CD8-positive, alpha-beta memory T cell (primary cell): ENCODE measurements at places on chromosomes 13 and 19. TPM values are rescaled to one million over a fixed set of nuclear protein-coding genes. Genes with fewer than 3 reads are reported as not detected.

DNA sequence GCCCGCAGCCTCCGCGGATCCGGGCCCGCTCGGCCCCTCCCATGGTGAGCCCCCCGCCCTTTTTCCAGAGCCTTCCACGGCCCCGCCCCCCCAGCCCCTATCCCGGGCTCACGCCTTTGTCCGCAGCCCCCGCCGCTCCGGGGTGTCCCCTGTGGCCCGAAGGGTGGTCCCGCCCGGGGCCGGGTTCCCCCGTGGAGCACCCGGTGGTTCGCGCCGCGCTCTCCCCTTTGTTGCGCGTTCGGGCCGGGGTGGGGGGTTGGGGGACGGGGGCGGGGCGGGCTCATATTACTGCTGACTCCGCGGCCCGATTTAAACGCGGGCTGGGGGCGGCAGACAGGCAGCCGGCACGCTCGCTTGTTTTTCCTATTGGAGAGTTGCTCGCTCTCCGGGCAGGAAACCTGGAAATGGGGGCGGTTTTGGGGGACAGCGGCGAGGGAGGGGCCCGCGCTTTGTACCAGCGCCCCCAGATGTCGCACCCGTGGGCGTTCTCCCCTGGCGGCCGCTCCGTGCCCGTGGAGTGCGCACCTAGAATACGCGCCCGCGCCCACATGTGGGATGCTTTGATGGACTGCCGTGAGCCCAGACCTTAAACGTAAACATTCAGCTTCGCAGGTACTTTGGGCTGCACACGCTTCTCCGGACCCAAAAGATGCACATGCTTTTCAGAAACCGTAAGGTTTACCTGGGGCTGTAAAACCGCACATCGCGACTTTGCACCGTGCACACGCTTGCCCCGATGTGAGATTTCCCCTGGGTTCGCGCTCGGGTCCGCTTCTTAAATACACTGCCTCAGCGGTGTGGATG is 699 bp downstream of the PTOV1 start:
- no peaks in the 10 kb centered on the region for H3K27me3 ChIP-seq
- H3K36me3 ChIP-seq = no peaks in the 10 kb centered on the region
- peak; percentile 35 for DNase-seq
- peak overlapping the region; percentile 67 for H3K4me3 ChIP-seq

Gene RAB3A
- 3.8 TPM for total RNA-seq

Gene CEACAM8
- not detected for total RNA-seq

Gene TMEM143
- 11.4 TPM for total RNA-seq

GRCh38 chr13:51714663-51715168 is 89.2 kb downstream of the DHRS12 start:
- DNase-seq = no peak
- H3K27me3 ChIP-seq = no peaks in the 10 kb centered on the region
- no peak overlapping the region for H3K27ac ChIP-seq
- H3K36me3 ChIP-seq = no peaks in the 10 kb centered on the region
- no peak overlapping the region for H3K4me3 ChIP-seq

DNA sequence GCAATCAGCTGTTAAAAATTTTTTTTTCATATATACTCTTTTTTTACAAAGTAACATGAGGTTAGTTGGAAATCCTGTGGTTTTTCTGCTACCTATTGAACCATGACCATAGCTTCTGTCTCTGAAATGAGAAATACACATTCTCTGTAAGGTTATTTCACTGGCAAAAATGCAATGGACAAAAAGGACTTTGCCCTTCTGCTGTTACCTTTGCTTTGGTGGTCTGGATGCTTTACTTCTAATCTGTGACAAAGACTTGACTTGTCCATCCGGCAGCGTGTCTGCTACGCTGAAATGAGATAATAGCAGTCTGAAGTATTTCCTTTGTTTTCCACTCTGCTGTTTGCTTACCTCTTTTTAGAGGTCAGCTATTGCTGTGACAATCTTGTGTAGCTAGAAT is 412.8 kb downstream of the SLITRK6 start:
- H3K27ac ChIP-seq = no peak overlapping the region
- no peaks in the 10 kb centered on the region for H3K27me3 ChIP-seq
- no peak for DNase-seq
- no peak overlapping the region for H3K4me3 ChIP-seq
- no peaks in the 10 kb centered on the region for H3K4me1 ChIP-seq

Gene MEIS3
- not detected for total RNA-seq

- no peaks in the 10 kb centered on the region for H3K27me3 ChIP-seq
- H3K4me1 ChIP-seq = peaks cover 22% of the 10 kb centered on the region
- H3K4me3 ChIP-seq = no peak overlapping the region
- peaks cover 19% of the 10 kb centered on the region for H3K36me3 ChIP-seq
- no peak overlapping the region for H3K27ac ChIP-seq
- DNase-seq = no peak
These were observed 1.3 kb downstream of the EXOSC8 start for GRCh38 chr13:37001921-37002250.

Gene SPRY2
- total RNA-seq = 0.91 TPM

DNA sequence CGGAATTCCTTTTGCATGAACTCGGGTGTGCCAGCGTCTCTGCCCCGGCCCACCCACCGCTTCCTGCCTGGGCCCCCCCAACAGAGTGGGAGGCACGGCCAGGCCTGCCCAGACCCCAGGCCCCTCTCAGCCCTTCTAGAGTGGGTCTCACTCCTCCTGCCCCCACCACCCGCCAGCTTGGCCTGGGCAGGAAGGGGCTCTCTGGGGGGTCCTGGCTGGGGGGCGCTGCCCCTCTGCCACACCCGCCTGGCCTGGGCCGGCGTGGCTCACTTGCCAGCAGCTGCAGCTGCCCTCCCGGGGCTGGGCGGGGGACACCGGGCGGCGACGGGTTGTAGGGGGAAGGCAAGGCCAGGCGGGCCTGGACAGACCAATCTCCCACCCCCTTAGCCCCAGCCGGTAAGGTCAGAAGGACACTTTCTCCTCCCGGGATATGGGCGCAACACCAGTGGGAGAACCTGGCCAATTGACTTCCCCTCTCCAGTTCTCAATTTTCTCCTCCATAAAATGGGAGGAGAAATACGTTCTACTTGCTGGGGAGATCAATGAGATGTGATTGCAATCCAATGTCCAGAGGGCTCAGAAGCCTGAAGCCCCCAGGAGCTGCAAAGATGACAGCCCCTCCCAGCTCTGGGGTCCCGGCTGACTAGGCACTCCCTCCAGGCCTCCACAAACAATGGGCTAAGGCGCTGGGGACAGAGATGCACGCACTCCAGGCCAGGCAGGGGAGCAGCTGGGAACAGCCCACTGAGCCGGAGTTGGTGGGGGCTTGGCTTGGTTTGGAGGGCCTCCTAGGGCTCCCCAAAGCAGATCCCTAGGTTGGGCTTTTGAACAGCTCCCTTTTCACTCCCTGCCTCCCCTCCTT is 2.4 kb downstream of the CRLF1 start:
- H3K36me3 ChIP-seq = no peaks in the 10 kb centered on the region
- no peak for DNase-seq
- H3K27me3 ChIP-seq = peaks cover 44% of the 10 kb centered on the region
- H3K27ac ChIP-seq = no peak overlapping the region
